ENCODE measurements at places on chromosomes 1 and 21.

- DNase-seq: no peak
Measured at GRCh38 chr1:45187725-45188124, 18.7 kb downstream of the ZSWIM5 start.

DNA sequence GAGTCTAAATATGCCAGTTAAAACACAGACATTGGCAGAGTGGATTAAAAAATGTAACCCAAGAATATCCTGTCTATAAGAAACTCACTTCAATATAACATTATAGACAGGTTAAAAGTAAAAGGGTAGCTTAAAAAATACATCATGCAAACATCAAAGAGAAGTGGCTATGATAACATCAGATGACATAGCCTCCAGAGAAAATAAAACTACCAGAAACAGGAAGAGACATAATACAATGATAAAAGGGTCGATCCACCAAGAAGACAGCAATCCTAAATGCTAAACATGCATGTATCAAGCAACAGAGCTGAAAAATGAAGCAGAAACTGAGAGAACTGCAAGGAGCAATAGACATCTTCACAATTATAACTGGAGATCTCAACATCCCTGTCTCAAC lies 190.2 kb upstream of the NR5A2 start:
- no peak for DNase-seq

- peak; percentile 52 for DNase-seq
Measured at GRCh38 chr1:245370905-245371581, 216.3 kb downstream of the KIF26B start.

DNA sequence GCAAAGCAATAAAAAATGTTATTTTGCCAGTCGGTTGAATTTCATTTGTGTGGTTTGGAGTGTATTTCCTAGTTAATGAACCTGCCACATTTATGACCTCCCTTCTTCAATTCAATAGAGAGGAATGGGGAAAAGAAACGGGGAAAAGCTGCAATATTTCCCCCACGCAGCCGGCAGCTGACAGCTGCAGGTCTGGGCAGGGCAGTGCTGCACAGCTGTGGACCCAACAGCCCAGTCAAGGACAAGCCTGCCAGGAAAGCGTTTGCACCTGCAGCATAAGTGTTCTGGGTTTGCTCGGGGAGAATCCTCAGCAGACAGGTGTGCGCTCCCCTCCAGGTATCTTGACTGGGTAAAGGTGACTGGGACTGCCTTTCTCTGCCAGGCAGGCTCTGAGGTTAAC lies 53.4 kb downstream of the FBXO2 start:
- DNase-seq: no peak

- no peak for DNase-seq
Measured at GRCh38 chr1:97174039-97174704, 452.6 kb downstream of the PTBP2 start.

DNA sequence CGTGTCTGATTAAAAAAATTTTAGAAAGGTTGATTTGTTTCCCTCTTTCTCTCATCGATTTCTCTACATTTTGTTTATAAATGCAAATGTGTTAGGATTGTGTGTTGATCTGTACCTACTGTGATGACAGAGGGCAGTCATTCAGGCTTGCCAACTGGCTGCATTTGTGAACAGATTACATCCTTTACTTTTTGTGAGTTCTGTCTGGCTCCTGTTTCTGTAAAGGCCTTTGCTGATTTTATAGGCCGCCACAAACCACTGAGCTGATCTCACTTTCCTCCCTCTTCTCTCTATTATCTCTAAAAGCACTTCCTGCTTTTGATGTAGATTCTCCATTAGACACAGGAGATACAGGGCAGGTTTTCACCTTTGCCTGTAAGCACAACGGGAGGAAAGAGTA lies 106.8 kb downstream of the ESRRG start:
- DNase-seq: no peak

DNA sequence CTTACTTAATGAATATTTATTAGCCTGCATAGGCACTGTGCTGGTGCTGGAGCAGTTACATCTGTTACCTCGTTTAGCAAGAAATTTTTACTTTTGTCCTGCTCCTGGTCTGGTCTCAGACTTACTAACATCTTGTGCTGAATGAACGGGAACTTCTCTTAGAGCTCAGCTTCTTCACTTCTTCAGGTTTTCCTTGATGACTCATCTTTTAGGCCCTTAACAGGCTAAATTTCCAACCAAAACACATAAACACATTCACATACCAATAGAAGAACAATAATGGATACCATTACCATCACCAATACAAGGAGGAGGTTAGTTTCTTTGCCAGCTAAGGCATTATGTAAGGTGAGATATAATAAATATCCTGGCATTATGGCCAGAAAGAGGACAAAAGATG lies 68.9 kb downstream of the IFI44 start:
- no peak for DNase-seq

GRCh38 chr1:204831186-204831585 lies 39.5 kb upstream of the NFASC start:
- DNase-seq: no peak

DNA sequence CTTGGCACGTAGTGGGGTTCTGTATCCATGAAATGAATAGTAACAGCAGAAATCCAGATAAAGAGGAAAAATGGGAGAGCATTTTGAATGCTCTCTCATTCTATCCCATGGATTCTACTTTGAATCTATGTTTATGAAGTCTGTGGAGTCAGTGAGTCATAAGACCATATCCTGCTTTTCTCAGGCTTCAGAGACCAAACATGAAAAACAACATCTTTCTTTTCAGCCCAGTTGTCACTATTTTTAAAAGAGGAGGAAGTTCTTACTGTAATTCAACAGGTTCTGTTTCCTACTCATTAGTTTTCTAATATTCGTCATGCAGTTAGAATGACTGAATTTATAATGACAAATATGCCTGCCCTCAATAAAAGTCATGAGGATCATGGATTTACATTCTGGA lies 39.4 kb upstream of the CD55 start:
- DNase-seq: no peak

GRCh38 chr1:41740058-41740457 lies 178.7 kb downstream of the HIVEP3 start:
- no peak for DNase-seq

GRCh38 chr1:154635171-154635570 lies 27.2 kb upstream of the ADAR start:
- DNase-seq: no peak

DNA sequence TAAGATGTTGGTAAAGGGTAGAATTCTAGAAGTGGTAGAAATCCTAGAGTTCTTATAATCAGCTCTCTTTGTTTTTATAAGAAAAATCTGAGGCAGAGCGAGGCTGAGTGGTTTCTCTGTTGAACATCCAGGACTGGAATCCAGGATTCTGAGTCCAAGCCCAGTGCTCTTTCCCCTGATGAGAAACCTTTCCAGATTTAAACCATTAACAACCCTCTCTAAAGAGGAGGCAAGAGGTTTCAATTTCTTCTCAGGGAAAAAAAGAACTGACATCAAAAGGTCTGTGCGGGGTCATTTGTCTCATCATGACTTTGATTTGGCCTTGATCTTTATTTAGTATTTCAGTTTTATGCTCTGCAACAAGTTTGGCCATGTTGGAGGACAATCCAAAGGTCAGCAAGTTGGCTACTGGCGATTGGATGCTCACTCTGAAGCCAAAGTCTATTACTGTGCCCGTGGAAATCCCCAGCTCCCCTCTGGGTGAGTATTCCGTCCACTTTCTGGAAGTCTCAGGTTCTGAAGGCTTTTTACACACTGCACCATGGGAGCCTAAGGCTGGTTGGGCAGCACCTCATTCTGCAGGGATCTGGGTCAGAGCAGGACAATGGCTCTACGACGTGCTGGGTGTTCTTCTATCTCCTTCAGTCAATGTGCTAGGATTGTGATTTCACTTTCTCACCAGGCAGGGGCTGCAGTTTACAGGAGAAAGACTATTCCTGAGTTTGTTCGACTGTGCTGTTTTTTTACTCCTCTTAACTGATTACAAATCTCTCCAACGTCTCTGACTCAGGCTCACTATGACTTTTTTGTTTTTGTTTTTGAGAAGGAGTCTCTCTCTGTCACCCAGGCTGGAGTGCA lies 18.9 kb upstream of the CCT8 start:
- no peak for DNase-seq

GRCh38 chr1:155207806-155208540 lies at the start of gene THBS3:
Gene THBS3 (minus strand): TSS chr1:155207897. CDS start chr1:155207876, 21 bp downstream.
- peak; percentile 93 for DNase-seq

DNA sequence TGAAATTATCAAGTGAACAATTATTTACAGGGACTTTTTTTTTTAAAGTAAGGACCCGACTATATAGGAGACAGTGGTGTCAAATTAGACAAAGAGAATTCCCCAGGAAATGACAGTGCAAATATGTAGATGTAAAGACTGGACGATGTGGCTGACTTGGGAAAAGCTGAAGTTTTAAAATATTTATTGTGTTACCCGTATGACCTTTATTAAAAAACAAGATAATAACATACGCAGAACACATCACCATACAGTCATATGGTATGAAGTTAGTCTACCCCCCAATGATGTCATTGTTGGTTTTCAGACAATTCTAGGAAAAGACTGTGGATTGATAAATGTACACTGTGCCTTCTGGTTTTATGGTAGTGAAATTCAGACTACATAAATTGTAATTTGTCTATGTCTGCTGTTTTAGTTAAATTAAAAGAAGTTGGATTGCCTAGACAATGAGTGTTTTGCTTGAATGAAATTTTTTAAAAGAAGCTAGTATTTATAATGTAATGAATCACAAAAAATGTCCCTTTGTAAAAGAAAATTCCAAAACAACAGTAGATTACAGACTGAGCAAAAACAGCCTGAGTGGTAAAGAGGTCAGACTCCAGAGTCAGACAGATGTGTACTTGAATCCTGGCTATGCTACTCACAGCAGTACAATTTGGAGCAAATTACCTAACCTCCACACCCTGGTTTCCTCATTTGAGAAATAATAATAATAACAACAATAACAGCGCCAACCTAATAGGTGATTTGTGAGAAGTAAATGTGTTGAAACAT lies 15.5 kb upstream of the PDC start:
- DNase-seq: no peak

- no peak for DNase-seq
Measured at GRCh38 chr1:228081144-228081543, 1.4 kb upstream of the ARF1 start.

- DNase-seq: peak; percentile 84
Measured at GRCh38 chr1:30966690-30967369, 58.3 kb upstream of the SDC3 start.

GRCh38 chr1:181898773-181899172 lies 162.7 kb downstream of the ZNF648 start:
- DNase-seq: no peak

DNA sequence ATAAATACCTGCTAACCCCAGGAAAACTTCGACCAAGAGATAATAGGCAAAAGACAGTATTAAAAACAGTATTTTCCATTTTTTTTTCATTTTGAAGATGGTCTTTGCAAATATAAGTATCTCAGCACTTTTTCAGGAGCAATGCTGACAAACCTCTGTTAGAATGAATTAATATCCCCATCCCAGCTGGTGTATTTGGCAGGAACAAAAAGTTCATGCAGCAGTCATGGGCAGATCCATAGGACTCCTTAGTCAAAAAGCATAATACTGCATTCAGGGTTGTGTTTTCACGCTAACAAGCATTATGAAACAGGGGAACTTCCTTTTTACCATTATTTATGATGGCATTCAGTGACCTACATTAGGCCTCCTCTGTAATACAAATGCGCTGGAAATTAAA lies 344.0 kb downstream of the ST6GALNAC3 start:
- no peak for DNase-seq

DNA sequence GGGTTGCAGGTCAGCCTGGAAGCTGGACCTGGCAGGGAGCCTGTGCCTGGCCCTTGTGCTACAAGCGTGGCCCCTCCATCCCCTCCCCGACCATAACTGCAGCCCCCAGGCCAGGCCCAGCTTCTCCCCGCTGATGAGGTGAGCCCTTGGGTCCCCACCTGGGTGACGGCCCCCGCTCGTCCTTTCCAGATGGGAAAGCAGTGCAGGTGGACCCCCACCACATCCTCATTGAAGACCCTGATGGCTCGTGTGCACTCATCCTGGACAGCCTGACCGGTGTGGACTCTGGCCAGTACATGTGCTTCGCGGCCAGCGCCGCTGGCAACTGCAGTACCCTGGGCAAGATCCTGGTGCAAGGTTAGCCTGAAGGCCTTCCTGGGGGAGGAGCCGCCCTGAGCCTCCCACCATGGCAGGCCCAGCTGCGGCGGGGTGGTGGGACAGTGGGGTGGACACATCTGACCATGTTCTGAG lies 56.9 kb downstream of the TRIM11 start:
- no peak for DNase-seq

DNA sequence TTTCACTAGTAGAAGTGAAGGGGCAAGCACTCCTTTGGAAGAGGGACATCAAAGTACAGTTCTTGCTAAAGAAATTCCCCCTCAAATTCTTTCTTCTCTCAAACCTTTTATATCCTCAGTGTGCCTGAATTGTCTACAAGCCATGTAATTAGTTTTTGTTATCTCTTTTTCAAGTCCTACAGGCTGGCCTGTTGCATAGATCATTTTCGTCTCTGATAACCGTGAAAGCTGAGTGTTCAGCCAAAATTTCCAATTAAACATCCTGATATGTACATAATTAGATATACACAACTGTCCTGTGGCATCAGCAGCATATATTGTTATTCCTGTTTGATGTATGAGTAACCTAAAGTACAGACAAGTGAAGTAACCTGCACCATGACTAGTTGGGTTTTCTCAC lies 375.5 kb upstream of the ST6GALNAC5 start:
- no peak for DNase-seq

- DNase-seq: no peak
Measured at GRCh38 chr1:100077531-100077930, 55.2 kb downstream of the SASS6 start.

- DNase-seq: no peak
Measured at GRCh38 chr1:111392460-111392945, 35.0 kb downstream of the OVGP1 start.

DNA sequence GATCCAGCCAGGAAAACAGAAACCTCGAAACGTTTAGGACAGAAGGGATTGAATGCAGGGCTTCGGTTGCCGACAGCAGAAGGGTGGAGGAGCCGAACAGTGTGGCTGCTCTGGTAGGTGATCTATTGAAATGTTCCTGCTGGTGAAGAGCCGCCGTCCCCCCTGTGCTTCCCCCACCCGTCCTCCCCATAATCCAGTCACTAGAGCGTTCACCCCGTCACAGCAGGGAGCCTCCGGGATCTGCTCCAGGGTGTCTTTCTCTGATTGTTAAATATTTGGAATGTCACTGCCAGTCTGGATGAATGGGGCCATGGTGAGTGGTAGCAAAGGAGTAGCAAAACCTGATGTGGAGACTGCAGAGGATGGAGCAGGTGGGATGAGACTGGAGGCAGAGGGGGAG lies 255.1 kb upstream of the CSF3R start:
- peak; percentile 23 for DNase-seq

DNA sequence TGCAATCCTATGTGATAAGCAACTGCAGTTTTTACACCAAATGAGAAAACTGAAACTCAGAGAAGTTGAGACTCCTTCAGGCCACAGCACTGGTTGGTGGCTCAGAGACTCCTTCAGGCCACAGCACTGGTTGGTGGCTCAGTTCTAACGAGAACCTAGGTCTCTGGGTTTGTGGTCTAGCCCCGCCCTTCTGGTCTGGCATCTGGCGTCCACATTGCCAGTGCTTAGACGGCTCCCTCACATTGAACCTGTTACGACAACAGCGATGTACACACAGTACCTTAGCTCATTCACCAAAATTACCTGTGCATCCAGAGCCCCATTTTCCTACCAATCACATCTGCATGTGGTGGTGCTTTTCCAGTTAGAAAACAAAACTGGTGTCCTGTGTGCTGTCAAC lies 66.1 kb downstream of the NID1 start:
- no peak for DNase-seq
